ENCODE measurements at places on chromosomes 2 and 18.

GRCh38 chr2:149652526-149652925 lies 65.0 kb upstream of the MMADHC start:
- no peak for DNase-seq

GRCh38 chr2:113157897-113158753 lies 15.6 kb upstream of the PSD4 start:
- peak; percentile 40 for DNase-seq

DNA sequence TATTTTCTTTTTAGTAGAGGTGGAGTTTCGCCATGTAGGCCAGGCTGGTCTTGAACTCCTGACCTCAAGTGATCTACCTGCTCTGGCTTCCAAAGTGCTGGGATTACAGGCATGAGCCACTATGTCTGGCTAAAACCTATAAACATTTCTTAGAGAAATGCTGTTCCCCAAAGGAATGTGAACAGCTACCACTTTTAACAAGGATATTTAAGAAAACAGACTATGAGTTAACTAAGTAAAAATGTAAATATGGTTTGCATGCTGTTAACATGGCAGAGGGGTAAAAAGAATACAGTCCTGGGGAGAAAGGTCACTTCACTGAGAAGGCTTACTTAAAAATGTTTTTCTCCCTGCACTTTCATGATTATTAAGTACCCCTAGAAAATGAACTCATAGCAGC lies 57.1 kb downstream of the SLC16A14 start:
- no peak for DNase-seq

- DNase-seq = peak; percentile 26
Measured at GRCh38 chr2:201600906-201601305, 42.4 kb downstream of the TMEM237 start.

- no peak for DNase-seq
Measured at GRCh38 chr2:231294571-231295362, 96.3 kb downstream of the ARMC9 start.

DNA sequence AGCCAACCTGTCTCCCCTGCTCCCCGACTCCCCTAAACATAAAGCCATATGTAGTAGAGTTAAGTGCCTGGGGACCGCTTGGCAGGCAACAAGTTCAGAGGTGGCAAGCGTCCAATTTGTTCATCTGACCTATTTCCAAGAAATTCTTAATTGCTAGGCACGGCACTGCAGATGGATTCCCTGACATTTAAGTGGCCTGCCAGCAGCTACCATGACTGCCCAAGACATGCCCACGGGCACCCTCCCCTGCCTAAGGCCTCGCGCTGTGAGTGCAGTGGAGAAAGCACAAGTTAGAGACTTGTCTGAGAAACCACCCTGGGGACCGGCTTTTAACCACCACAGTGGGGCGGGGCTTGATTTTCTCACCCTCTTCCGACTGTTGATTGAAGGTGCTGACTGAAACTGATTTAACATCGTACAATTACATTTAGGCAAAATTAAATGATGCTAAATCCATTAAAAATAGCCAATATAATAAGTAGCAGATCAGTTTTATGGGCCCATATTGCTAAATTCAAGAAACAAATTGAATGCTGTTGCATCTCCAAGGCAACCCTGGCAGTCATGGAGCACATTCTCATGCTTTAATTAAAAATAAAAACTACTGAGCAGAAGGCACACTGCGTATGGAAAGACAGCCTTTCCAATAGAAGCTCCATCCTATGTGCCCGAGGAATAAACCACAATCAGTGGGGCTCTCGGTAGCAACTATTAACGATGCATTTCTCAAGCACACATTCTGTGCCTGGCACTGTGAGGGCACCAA lies 163.6 kb upstream of the ACAA2 start:
- no peak for DNase-seq

DNA sequence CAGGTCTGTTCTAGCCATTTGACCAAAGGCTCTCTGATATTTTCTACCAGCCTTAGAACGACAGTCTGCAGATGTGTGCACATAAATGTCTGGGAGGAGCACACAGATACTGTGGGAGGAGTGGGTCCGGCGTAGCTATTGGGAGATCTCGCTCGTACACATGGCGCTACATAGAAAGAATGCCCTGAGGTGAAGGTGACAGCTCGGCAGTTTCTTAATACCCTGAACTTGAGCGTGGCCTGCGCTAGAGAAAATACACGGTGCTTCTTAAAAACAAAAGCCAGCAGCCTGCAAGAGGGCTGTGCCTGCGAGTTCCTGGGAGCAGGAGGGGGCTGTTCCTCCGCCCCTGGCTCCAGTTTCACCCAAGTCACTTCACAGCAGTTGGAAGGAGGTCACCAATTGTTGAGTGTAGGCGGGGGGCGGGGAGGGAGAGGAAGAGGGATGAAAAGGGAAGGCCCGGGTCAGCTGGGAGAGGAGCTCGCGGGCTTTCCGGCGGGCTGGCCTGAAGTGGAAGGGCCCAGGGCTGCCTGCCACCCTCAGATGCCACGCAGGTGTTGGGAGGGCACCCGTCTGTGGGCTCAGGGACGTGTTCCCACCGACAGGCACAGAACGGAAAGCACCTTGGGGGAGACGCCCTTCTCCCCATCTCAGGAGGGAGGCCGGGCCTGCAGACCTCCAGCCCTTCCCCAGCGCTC lies 124.7 kb upstream of the ZNF516 start:
- no peak for DNase-seq

DNA sequence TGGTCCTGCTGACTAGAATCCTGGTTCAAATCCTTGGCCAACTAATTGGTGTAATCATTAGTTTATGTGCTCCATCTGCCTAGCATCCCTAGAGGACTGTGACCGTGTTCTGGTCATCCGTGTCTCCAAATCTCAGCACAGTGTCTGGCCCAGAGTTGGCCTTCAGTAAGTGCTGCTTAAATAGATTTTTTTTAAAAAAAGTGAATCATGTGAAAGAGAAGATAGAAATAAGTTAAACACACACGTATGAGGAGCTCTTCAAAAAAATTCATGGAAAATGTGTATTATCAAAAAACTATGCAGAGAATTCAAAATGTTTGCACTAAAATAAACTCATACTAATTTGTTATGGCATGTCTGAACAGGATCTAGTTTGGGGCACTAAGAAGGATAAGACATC lies 129.3 kb upstream of the TLK1 start:
- no peak for DNase-seq

- DNase-seq = no peak
Measured at GRCh38 chr2:99857867-99858444, 284.4 kb downstream of the AFF3 start.

GRCh38 chr2:199228887-199229819 lies 228.6 kb downstream of the SATB2 start:
- no peak for DNase-seq

DNA sequence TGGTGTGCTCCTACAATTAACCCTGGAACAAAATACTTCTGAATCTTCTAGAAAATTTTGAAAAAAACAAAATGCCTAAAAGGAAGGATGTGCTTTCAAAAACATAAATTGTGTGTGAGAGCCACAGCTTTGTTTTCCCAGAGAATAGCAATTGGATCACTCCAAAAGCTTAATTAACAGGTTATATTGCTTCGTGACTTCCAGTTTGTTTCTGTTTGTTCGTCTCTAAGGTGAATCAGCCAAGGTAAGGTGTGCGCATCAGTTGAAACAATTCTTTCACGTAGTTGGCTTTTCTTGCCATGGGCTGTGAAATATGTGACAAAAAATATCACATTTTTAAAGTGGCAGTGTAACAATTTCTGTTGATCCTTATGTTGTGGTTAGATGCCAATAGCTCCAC lies 90.3 kb upstream of the BARD1 start:
- no peak for DNase-seq

DNA sequence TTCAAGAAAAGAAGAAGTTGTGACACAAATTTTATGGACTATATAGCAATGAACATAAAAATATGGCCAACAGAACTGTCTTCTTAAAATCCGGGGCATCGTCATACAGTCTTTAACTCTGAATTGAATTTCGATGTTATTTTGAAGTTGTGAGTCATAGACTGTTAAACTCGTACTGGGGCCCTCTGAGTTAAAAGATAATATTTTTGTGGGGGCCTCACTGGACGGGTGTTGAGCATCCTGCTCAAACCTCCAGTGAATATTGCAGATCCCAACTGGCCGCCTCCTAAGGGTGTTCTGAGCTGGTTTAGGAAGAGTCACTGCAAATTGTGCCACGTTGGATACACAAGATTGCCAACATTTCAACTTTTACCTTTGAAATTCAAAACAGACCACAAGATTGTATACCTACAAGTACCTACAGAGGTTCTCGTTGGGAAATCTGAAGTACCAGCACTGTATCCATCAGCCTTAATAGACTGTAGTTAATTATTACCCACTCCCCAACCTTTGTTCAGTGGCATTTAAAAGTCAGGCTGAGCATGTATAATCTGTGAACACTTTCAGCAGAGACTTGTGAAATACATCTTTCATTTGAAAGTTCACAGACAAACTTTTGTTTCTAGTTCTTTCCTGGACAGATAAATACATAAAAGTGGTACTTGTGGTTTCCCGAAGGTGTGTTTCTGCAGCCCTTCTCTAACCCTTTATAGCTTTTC lies 27.8 kb downstream of the KLHL23 start:
- DNase-seq = peak; percentile 48

GRCh38 chr18:54033052-54033451 lies 191.4 kb downstream of the MBD2 start:
- DNase-seq = no peak

DNA sequence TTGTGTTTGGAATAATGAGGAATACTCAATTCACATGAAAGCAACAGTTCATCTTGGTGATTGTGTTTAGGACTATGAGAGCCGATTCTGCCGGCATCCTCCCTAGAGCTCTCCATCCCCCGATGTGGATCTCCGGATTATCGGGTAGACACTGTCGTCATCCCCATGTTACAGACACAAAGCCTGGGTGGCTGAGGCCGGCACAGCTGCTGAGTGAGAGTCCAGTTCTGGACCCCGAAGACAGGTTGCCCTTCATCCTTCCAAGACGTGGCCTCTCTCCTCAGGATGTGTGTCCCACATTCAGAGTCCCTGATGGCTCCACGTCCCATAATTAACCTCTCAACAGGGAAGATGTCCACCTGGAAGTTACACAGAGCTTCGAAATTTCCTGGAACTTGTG lies 129.3 kb downstream of the HDAC4 start:
- no peak for DNase-seq

DNA sequence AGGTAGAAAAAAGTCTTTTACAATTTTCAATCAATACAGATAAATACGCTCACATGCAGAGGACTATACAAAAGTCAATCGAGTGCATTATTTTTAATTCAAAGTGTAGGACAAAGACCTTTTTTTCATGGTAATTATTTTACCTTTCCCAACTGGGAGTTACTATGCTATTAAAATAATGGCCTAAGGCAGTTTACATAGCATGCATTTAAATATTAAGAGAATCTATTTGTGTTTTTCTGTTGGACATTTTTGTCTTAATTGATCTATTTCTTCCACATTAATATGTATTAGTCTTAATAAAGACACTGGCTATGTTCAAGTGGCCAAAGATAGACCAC lies 130.2 kb upstream of the MAP3K20 start:
- DNase-seq = no peak

DNA sequence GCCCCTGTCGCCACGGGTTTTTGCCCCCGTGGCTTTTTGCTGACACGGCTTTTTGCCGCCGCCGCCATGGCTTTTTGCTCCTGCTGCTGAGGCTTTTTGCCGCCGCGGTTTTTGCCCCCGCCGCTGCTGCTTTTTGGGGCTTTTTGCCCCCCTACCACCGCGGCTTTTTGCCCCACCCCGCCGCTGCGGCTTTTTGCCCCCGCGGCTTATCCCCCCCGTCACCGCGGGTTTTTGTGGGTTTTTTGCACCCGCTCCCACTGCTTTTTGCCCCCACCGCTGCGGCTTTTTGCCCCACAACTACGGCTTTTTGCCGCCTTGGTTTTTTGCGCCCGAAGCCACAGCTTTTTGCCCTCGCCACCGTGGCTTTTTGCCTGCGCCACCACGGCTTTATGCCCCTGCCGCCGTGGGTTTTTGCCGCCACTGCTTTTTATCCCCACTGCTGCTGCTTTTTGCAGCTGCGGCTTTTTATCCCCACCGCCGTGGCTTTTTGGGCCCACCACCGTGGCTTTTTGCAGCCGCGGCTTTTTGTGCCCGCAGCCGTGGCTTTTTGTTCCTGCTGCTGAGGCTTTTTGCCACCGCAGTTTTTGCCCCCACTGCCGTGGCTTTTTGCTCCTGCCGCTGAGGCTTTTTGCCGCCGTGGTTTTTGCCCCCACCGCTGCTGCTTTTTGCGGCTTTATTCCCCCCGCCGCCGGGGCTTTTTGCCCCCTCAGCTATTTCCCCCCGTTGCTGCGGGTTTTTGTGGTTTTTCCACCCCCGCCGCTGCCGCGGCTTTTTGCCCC lies 2798.0 kb upstream of the TEKT4 start:
- DNase-seq = no peak

GRCh38 chr2:32135409-32135808 lies 30.3 kb upstream of the SLC30A6 start:
- peak; percentile 79 for DNase-seq

DNA sequence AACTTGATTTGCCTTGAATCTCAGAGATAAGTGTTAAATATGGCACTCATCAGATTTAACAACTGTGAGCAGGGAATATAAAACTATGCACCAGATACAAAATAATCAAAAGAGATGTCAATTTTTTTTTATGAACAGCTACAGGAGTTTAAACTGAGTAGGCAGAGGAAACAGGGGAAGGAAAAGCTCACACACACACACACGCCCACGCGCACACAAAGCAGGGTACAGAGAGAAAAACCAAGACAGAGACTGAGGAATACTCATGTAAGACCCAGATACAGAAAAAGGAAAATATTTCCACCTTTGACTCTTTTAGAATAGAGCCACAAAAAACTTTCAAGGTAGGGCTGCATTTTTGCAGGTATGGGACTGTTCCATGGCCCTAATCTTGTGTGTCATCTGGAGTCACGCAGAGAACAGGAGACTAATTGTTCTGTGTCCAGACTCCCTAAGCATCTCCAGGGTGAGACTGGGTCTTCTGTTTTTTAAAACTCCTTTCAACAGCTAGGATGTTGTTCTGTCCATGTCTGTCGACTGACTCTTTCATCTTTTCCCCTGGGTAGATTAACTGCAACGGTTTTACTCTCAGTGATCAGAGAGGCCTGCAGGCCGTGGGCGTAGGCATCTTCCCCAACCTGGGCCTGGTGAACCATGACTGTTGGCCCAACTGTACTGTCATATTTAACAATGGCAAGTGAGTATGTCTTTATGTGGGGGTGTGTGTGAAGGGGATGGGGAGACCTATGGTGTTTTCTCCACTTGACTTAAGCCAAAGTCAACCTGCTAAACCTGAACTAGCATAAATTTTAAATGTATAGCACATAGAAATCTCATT lies 23.0 kb downstream of the SMYD1 start:
- no peak for DNase-seq

- peak; percentile 19 for DNase-seq
Measured at GRCh38 chr18:79988071-79988450, 302 bp downstream of the TXNL4A start.

- peak; percentile 42 for DNase-seq
Measured at GRCh38 chr2:161905389-161906046, 168.5 kb downstream of the DPP4 start.
